ENCODE measurements at places on chromosomes 16 and 17. TPM values are rescaled to one million over a fixed set of nuclear protein-coding genes. Genes with fewer than 3 reads are reported as not detected.

Gene HAS3
- 1.8 TPM for total RNA-seq

Gene FA2H
- not detected for total RNA-seq

Gene C16orf54
- not detected for total RNA-seq

Gene RAPGEFL1
- total RNA-seq, result 13.4 TPM

Gene NFATC3
- 30.5 TPM for total RNA-seq

Gene SRCIN1
- total RNA-seq, result 0.35 TPM

Gene TSPAN10
- total RNA-seq, result 0.91 TPM

Gene IL34
- total RNA-seq, result 0.23 TPM

Gene PRRT2
- total RNA-seq, result 3.3 TPM

Gene NAGS
- 6.1 TPM for total RNA-seq

Gene ABCA6
- 30.5 TPM for total RNA-seq

Gene TSEN54
- 16.7 TPM for total RNA-seq

Gene SMIM36
- not detected for total RNA-seq

Gene ZNHIT3
- total RNA-seq, result 34.0 TPM

Gene TMEM238L
- total RNA-seq, result not detected

Gene CDH5
- 804 TPM for total RNA-seq

Gene CX3CL1
- 1.2 TPM for total RNA-seq

Gene ABCC6
- 0.95 TPM for total RNA-seq

Gene DBNDD1
- total RNA-seq, result 28.2 TPM

Gene KIAA0513
- 3.6 TPM for total RNA-seq

Gene TNFRSF17
- not detected for total RNA-seq

Gene PTX4
- 0.31 TPM for total RNA-seq

Gene XYLT1
- 0.78 TPM for total RNA-seq

Gene TUBG1
- 102 TPM for total RNA-seq

Gene ASGR2
- not detected for total RNA-seq

Gene CCL4L2
- not detected for total RNA-seq

Gene ZG16
- total RNA-seq, result not detected

Gene TP53TG3F
- not detected for total RNA-seq

Gene CHST6
- 0.60 TPM for total RNA-seq

Gene CIBAR2
- total RNA-seq, result not detected

Gene TAT
- total RNA-seq, result not detected

Measured in endothelial cell of umbilical vein (primary cell).